Retinal pigment epithelial cell (primary cell): ENCODE measurements at places on chromosomes 13 and 19.

DNA sequence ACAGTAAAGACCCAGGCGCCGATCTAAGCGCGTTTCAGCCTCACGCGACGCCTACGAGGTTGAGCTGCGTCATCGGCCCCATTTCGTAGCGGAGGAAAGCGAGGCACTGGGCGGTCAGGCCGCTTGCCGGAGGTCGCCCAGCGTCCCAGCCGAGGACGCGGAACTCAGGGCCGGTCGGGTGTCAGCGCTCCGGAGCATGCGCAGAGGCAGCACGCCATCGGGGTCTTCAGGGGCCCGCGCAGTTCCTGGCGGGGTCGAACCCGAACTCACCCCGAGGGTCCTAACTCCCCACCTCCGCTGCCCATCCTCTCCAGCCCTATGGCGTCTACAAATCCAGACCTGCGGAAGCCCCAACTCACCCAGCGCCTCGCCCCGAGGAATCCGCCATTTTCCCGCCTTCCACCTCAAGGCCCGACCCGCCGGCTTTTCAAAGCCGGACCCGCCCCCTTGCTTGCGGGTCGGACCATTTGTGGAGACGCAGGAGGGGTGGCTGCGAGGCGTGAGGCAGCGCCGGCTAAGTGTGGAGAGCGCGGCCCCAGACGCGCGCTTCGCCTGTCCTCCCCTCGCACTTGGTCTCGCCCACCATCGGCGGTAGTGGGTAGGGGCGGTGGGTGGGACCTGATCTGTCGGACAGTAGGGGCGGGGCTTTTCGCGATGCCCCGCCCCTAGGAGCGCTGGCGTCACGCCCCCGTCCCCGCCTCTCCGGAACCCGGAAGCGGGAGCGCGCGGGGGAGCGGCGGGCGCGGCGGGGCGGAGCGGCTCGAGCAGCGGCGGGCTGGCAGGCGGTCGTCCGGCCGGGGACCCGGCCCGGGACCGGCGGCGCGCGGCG is at the start of the genes HAUS8 and MYO9B:
Gene HAUS8, minus strand, starts transcription at position 418 of the 829 bp plus-strand sequence. Its CDS starts 30 bp downstream, at position 388.
Gene MYO9B, plus strand, starts transcription at position 743 of the 829 bp plus-strand sequence. CDS start 25,941 bp downstream, outside the sequence.
- DNase-seq, result peak; percentile 99

DNA sequence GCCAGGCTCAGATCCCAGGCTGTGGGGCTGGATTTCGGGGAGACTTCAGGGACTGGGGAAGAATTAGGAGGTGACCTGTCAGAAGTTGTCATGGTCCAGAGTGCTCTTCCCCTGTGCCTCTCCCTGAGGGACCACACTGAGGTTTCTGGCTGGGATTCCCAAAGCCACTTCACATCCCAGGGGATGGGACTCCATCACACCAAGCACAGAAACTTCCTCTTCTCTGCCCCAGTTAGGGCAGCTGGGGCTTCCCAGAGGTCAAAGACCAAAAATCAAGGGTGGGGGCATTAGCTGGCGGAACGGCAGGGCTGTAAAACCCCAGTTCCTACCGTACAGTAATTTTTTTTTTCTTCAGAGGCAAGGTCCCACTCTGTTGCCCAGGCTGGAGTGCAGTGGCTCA is 7.4 kb downstream of the FCER2 start:
- DNase-seq, result no peak

DNA sequence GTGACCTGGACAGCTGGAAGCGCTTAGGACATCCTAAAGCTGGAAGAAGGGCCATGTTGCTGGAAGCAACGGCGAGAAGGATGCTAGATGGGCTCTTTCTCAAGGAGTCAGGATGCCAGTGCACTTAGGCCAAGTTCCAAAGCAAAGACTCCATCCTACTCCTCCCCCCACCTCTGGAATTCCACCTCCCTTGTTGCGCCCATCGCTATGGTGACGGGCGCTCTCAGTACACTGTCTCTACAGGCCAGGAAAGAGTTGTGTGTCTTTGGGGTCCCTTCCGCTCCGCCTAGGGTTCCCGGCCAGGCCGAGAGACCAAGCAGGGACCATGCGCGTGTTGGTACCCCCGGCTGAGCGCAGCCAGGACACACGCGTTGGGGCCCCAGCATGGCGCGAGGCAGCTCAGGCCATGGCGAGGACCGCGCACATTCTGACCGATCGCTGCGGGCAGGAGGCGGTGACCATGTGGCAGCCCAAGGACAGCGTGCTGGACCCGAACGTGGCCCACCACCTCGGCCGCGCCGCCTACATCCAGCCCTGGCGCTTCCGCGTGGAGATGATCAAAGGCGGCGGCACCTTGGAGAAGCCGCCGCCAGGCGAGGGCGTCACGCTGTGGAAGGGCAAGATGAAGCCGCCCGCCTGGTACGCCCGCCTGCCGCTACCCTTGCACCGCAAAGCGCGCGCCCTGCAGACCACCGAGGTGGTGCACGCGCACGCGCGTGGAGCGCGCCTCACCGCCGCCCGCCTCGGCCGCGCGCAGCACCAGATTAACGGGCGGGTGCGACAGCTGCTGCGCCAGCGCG is 31.0 kb upstream of the SLC1A6 start:
- no peak for DNase-seq

- no peak for DNase-seq
These were observed 70.7 kb downstream of the EPS15L1 start for GRCh38 chr19:16400911-16401591.

DNA sequence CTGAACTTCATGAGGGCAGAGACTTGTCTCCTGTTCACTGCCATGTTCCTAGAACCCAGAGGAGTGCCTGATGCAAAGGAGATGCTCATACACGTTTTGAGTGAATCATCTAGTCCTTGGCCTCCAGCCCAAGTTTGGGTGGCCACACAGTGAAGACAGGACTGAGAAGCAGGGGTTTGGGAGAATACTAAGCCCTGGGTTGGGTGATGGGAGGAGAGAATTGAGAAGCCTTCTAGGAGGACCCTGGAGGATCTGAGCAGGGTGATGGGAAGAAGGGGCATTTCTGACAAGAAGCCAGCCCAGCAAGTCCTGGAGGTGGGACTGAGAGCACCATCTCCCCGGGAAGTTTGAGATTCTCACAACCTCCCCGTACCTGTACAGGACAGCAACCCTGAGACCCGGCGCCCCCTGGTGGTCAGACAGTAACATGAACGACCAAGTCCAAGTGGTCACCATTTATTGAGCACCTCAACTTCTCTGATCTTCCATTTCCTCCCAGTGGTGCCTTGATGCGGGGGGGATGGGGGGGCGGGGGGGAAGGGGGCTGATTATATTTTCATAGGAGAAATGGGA is 11.0 kb downstream of the CTU1 start:
- no peak for DNase-seq

GRCh38 chr13:87344176-87344575 is 327.0 kb upstream of the SLITRK5 start:
- DNase-seq, result no peak

DNA sequence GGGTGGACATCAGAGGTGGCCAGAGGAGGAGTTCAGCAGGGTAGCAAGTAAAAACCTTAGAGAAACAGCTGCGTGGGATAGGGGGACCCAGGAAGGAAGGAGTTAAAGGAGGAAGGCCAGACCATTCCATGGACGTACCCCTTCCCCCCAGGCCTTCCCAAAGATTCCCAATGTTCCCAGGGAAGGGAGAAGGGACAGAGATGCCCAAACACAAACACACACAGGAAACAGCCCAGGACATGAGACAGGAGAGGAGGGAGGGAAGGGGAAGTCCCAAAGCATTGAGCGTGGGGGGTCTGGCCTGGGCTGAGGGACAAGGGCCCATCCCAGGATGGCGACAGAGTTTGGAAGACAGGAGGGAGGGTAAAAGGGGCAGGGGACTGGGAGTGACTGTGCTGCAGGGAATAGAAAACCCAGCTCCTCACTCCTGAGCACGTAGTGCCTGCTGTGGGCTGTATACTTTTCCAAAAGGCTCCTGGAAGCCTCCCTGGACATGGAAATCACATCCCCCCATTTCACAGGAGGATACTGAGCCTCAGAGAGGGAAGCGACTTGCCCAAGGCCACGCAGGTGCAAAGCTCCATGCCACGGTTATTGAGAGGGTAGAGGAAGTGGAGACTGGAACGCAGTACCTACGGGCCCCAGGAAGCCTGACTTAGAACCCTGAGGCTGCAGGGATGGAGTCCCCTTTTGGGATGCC is 1.1 kb downstream of the SYDE1 start:
- no peak for DNase-seq

- peak; percentile 97 for DNase-seq
These were observed 107.5 kb upstream of the POSTN start for GRCh38 chr13:37706041-37706440.

GRCh38 chr19:1455002-1455335 is 5.0 kb downstream of the APC2 start:
- no peak for DNase-seq

DNA sequence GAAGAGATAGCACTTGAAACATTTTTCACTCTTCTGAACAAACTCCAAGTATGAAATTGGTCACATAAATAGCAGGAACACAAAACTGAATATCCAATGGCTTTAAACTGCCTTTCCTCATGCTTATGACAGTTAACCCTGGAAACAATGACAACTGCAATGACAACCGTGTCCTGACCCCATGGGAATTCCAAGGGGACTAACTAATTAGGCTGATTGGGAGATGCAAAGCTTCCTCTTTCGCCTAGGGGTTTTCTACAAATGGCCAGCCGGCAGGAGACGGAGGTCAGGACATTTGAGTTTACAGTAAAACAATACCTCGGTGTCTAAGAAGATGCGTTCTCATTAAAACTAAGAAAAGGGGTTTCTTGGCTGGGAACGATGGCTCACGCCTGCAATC is 53.0 kb upstream of the URAD start:
- no peak for DNase-seq

DNA sequence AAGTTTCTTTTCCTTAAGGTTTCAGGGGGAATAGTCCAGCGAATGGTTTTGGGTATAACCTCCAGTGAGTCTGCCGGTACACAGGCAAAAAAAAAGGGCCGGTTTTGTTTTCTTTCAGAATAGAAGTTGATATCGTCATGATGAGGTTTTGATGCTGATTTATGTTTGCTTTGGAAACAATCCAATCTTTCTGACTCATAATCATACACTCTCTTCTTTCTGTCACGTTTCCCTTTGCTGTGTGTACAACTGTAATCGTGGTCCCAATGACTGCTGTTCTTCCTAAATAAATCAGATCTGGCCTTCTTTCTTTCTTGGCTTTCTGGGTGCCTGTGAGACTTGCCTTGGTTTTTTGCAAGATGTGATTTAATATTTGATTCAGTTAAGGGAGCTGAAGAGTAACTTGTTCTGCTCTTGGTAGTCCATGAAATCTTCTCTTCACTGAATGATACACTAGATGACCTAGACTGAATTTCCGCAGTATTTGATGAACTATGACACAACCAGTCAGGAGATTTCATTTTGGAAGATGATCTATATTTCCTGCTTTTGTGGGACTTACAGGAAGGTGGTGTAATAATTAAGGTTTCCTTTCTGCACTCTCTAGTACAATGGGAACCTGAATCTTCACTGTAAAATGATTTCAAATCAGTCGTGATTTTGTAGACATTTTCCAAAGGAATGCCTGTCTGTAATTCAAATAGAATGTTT is 34.9 kb upstream of the METTL21C start:
- DNase-seq, result peak; percentile 39

GRCh38 chr19:17020823-17021222 is 5.8 kb downstream of the CPAMD8 start:
- no peak for DNase-seq

DNA sequence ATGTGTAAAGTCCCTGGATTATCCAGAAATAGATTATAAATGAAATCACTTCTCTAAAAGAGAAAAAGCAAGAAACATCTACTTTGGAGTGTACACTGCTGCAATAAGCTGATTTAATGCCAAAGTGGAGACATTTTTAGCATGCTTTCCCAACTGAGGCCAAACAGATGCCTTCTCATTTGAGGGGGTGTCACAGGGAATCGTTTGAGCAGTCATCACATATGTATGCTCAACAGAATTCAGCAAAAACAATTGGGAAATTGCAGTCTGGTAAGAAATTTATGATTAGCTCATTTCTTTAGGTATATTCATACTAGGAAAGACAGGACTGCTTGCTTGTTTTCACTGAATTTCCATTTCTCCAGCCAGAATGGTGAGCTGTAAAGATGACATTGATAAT is 27.3 kb upstream of the TPP2 start:
- no peak for DNase-seq

DNA sequence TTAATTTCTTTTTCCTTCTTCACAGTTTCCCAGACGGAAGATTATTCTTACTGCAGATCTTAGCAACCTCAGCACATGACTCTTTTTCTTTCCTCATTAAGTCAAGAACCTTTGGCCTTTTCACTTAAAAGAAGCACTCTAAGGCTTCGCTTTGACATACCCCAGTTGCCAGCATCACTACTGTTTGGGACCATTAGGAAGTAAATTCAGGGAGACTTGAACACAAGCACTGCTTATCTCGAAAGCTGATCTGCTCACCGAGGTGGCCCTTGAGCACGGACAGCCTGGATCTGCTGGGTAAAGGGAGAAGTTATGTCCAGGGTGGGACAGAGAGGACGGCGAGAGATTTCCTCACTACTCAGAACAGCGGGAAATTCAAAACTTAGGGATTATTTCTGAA is 151.4 kb upstream of the RNF113B start:
- DNase-seq, result no peak

- no peak for DNase-seq
These were observed 78.9 kb downstream of the TEX26 start for GRCh38 chr13:31011193-31011860.

DNA sequence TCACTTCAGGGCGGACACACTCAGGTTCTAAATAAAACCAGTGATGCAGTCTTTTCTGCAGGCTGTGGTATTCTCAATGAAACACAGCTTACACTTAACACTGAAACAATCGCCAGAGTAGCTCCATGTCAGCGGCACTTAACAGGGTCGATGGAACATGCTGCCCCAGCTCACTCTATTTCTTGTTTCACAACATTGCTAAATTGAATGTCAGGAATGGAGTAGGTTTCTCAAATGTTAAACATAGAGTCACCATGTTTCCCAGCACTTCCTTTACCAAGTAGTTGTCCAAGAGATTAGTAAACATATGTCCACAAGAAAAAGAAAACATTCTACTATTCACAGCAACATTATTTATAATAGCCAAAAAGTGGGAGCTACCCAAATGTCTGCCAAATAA is 306.9 kb downstream of the SLITRK6 start:
- DNase-seq, result no peak

DNA sequence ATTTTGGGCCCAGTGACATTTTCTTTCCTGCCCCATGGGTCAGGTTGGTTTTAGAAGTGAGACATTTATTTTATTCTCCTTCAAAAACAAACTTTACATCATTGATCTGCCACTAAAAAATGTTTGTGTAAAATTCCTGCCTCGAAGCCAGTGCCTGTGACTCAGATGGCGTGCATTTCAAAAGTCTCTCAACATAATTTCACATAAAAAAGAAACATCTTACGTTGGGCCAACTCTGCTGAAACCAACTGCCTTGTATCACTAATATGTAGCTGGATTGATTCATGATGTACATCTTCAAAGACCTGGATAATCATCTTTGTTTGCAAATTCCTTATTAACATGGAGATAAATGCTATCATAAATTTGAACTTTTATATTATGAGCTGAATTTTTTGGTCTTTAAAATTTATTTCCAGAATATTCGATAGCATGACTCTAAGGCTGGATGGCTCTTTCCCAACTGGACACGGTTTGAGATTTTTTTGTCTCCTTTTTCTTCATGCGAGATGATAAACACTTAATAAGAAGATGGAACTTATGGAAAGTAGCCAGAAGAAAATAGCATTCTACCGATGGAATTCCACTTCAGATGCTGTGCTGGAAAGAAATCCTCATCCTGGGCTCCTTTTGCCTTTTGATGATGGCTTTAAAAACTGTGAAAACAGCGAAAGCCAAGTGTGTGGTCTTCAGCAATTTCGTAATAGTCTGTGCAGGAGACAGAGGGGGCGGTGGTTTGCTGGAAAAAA is 420.5 kb downstream of the FGF9 start:
- DNase-seq, result no peak

- DNase-seq, result peak; percentile 58
These were observed 16.9 kb upstream of the CYP2S1 start for GRCh38 chr19:41175801-41176777.

- DNase-seq, result no peak
These were observed 5.2 kb downstream of the NXNL1 start for GRCh38 chr19:17455308-17456123.

GRCh38 chr13:49459580-49459979 is 15.5 kb downstream of the SETDB2 start:
- no peak for DNase-seq
